ENCODE measurements at places on chromosomes 3 and 15.

- DNase-seq: peak; percentile 54
These were observed 4.3 kb upstream of the LSMEM2 start for GRCh38 chr3:50274371-50275104.

GRCh38 chr3:170485696-170486095 lies 67.0 kb downstream of the CLDN11 start:
- no peak for DNase-seq

DNA sequence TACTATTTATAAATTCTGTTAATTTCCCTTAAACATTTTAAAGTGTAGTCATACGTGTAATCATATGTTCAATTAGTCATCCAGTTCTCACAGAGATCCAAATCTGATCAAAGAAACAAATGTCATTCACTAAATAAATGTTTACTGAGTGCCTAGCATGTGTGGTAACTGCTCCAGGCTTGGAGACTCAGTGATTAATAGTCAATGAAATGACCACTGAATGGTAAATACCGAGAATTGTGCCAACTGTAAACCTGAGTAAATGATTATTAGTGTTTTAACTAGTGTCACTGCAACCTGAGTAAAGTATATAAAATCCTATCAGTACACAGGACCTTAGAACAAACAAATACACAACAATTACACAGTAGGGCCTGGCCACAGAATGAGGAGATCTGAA lies 52.3 kb downstream of the SH3GL3 start:
- no peak for DNase-seq

- no peak for DNase-seq
These were observed 120.0 kb upstream of the GADL1 start for GRCh38 chr3:31014317-31015040.

DNA sequence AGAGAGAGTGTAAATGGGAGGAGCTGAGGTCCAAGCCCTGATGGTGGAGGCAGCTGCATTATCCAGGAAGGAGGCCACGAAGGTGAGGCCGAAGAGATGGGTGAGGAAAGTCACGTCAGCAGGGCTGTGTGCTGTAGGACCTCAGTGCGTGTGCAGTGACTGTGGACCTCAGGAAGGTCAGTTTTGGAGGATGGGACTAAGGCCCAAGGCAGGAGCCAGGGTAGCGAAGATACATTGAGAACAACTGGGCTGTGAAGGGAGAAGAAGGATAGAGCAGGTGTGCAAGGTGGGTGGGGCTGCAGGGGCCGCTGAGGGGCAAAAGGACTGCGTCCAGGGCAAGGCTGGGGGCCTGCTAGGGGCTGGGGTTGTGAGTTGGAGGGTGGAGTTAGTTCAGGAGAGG lies 4.9 kb downstream of the KLHL40 start:
- DNase-seq: no peak

DNA sequence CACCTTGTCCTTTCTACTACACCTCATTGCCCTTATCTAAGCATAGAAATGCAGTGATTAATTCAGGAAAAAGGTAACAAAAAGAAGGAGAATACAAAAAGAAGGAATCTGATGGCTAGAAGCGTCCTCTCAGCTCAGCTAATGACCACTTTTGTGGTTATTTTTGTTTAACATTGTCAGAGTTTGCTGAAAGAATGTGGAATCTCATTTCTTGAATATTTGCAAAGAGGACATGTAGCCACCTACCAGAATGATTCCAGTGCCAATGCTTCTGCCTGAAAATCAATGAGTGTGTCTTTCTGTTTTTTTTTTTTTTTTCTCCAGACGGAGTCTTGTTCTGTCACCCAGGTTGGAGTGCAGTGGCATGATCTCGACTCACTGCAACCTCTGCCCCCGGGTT lies 24.5 kb downstream of the NANOGP8 start:
- DNase-seq: no peak
